ENCODE measurements at places on chromosomes 16 and 17.

GRCh38 chr17:31695456-31696090 lies 163.5 kb downstream of the COPRS start:
- no peak for DNase-seq

DNA sequence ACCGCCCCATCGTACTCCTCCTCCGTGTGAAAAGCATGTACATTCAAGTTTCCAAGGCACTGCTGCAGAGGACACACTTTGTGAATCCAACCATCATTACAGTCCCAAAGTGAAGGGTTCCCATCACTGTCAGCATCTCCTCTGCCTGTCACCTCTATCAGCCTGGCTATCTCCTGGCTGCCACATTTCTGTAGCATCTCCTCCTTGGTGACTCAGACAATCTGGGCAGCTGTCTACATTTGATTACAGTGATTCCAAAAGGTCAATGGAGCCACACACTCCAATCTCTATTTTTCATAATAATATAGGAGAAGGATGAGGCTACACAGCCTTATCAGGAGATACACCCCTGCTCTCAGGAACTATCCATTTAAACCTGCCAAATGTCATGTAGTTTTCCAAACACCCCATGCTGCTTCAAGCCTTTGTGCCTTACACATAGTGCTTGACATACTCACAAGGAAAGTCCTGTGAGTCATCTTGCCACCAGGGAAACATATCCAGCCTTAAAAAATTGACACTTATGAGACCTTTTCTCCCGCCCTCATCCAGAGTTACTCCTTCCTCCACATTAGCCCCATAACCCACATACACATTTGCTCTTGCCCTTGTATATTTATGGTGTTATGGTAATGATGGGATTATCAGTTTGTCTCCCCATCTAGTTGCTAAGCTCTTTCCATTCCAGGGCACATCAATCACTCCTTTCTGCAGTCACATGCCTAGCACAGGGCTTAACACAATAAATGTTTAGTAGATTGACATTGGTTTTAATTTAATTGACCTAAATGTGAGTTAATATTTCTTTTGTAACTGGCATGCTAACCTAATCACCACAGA lies 250.1 kb upstream of the CDH5 start:
- DNase-seq = no peak

GRCh38 chr17:19331134-19331533 lies 31.4 kb downstream of the B9D1 start:
- no peak for DNase-seq

GRCh38 chr16:84933774-84934631 lies 77.3 kb downstream of the ZDHHC7 start:
- DNase-seq = no peak

- no peak for DNase-seq
Measured at GRCh38 chr17:50426814-50427787, 1.1 kb downstream of the ACSF2 start.

- DNase-seq = no peak
Measured at GRCh38 chr17:3887804-3888203, 5.0 kb downstream of the CAMKK1 start.

DNA sequence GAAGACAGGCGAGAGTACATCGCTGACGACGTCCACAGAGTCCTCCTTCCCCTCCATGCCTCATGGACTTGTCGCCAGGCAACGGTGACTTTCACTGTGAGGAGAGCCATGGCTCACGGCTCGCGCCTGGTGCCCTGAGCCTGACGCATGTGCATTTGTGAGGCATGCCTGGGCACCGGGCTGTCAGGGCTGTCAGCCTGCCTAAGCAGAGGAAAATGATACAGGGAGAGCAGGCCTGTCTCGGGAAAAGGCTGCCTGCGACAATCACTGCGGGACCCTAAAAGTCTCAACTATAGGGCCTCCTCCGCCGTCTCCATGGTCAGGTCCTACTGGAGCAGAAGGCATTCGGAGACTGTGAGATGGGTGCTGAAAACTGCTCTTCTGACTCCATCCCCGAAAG lies 135.5 kb upstream of the WSB1 start:
- DNase-seq = no peak

DNA sequence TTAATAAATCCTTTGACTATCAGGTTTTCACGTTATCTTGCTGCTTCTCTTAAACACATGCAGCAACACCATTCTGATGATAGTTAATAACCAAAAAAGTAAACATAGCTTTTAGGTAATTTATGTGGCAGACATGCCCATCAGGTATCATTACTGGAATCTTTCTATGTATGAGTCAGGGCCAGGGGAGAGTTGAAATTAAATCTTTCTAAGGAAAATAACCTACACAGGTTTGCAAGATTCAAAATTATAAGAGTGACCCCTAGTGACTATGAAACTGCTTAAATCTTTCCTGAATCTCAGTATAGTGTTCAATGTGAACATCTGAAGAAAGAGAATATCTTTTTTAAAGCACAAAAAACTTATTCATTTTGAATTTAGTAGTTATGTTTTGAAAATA lies 666.6 kb downstream of the CDH11 start:
- no peak for DNase-seq

- no peak for DNase-seq
Measured at GRCh38 chr17:55377671-55378275, 43.9 kb downstream of the MMD start.

DNA sequence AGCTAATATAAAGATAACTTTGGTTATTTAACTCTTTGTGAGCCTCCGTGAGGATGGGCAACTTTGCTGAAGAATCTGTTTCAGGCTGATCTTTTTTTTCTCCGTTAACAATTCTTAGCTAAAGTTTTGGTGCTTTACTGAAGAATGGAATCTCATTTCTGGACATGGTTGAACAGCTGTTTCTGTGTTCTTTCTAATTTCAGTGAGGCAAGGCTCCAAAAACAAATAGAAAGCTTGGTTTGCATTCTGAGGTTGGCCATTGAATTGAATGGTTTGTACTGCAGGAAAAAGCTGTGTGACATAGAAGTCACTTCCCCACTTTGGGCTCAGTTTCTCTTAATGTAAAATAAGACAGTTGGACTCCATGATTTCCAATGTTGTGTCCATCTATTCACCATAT lies 22.3 kb upstream of the HLF start:
- no peak for DNase-seq

DNA sequence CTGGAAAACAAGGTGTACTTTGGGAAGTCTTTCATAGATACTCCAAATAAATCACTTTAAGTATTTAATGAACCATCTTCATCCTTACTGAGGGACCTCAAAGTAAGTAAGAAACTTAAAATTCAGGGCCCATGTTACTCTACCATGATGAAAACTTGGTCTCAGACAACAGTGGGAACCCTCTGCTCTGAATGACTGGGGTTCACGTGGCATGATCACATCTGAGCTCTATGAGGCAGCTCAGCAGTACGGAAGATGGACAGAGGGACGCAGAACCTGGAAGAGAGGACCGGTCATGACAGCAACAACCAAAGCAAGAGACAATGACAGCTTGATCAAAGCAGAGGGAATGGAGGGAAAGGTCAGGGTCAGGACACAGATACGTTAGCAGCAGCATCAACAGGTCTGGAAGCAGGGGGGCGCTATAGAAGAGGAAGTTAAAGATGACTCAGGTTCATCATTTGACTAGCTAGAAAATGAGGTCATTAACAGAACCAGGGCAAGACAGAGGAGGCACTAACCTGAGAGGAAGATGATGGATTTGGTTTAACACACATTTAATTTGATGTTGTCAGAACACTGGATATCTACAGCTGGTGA lies 9.5 kb downstream of the XPO6 start:
- DNase-seq = no peak

DNA sequence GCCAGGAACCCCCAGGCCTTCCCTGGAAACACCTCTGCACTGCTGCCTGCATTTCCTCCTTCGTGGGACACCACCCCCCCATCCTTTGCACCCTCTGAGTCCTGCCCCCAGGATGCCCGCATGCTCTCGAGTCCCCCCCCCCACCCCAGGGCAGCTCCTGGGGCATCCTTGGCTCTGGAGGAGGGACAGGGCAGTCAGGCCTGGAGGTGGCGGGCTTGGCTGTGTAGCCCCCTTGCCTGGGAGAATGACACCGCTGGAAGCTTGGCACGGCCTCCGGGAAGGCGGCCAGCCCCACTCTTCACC lies 98.9 kb upstream of the GSE1 start:
- DNase-seq = no peak

DNA sequence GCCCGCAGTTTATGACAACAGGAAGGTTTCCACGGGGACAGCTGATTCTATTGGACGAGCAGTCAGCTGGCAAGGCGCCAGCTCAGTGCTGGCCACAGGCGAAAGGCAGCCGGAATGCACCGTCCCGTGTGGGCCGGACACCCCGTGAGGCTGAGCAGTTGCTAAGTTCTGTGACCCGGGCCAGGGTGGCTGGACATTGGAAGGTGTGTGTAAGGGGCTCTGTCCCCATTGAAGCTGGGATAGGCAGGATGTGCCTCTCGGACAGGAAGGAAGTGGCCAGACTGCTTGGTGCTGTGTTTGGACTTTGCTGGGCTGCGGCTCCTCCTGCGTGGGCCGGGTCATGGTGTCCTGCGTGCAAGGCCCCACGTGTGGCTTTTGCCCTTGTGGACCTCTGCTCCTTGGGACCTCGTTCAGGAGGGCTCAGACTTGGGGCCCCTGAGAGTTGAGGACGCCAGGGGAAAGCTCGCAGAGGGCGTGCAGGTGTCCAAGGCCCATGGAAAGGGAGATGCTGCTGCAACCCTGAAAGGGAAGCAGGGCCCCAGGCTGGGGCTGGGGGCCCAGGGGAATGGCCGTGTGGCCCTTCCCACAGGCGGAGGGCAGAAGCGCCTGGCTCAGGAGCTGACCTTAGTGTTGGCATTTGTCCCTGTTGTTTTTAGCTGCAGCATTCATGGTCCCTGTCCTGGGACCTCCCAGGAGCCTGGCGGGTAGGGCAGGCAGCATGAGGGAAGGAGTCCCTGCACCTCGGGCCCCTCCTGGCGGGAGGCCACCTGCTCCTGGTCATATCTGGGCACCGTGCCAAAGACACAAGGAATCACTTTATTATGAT lies 10.0 kb downstream of the BAIAP2 start:
- DNase-seq = no peak

DNA sequence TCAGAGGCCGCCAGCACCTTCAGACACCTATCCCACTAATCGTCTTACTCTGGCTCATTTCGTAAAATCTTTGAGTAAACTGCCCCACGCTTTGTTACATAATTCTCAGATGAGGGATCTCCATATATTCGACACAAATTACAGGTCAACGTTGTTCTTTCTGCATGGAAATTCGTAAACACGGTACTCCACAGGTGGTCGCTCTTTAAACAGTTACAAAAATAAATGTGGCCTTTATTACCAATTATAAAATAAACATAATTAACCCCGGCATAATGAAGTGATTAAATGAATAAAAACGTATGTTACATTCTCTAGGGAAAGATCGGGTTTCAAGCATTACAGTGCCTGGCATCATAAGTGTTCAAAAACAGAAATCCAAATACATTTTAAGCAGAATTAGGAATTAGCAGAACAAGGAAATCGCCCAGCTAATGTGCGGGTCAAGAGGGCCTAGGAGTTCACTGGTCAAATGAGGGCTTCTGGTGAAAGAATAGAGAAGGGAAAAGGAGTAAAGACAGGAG lies 943 bp upstream of the PIP4K2B start:
- no peak for DNase-seq

DNA sequence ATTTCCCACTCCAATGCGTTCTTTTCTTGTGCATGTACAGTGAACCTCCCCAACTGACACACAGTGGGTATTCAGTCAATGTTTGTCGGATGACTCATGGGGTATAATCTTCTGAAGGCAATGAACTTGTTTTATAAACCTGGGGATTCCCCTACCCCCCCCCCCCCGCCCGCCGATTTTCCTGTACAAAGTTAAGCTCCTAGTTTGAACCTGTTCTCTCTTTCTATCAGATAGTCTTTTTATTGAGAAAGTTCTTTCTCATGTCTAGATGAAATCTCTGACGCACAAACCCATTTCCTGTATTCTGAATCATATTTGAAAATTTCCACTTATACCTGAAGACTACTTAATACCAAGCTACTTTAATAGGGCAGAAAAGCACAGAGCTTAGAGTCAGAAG lies 338.3 kb downstream of the CA10 start:
- DNase-seq = no peak

DNA sequence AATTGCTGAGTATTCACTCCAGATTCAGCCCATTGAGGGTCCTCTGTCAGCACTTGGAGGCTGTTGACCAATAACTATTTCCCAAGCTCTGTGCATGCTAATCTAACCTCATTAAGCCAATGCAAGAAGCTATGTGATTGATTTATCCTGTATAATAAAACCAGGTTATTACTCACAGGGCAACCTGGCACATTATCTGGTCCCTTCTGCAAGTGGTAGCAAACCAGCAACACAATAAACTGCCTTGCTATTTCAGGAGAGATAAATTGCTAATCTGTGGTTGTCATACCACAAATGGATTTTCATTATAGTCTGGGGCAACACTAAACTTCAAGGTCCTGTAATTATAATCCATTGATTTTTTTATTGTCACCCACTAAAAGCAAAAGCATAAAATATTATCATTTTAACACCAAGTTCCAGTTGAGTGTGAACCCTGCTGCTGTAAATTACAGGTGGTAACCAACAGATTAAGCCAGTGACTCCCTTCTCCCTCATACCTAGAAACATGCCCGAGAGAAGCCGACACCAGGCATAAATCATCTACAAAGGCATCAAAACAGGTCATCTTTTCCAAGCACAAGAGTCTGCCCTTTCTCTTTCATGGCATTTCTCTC lies 51.1 kb upstream of the SOX9 start:
- DNase-seq = no peak

GRCh38 chr17:48026502-48027321 lies 10.9 kb downstream of the COPZ2 start:
- no peak for DNase-seq

DNA sequence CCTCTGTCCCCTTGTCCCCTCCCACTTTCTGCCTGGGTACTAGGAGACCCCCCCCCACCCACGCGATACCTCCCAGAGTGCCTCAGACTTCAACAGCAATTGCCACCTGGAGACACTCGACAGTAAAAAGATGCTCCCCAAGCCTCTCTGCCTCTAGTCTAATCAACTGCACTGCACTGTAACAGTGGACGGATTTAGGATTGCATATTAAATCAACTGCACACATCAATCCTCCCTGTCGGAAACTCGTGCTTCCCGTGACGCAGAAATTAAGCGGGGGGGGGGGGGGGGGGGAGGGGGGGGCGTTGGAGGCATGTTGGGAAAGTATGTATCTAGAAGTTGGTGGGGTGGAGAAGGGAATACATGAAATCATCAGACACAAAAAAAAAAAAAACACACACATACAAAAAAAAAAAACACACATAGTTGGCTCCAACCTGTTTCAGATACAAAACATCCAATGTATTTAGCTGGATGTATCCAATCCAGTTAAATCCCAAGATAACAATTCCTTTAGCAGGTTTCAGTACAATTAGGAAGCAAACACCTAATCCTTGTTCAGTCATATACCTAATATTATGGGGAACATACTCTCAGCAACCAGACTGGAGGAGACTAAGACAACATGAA lies 29.7 kb downstream of the FAM222B start:
- DNase-seq = no peak
